SJCRH30 (cell line): ENCODE measurements at places on chromosomes 12 and 14. TPM values are rescaled to one million over a fixed set of nuclear protein-coding genes. Genes with fewer than 3 reads are reported as not detected.

SLC7A8 gene
- total RNA-seq, result 0.04 TPM in 1 of 2 replicates, not detected in the other

PROX2 gene
- total RNA-seq, result not detected in 2 replicates

LRFN5 gene
- total RNA-seq, result 11.1 and 13.0 TPM in 2 replicates

CELA1 gene
- not detected in 2 replicates for total RNA-seq

DEGS2 gene
- 0.03 TPM in 1 of 2 replicates, not detected in the other for total RNA-seq

DYRK4 gene
- total RNA-seq, result 25.1 and 26.1 TPM in 2 replicates

LAG3 gene
- 0.16 TPM in 1 of 2 replicates, not detected in the other for total RNA-seq

GRCh38 chr14:92549859-92550230 is 36.3 kb downstream of the RIN3 start:
- no peak overlapping the region for H3K4me3 ChIP-seq
- DNase-seq, result no peak
- no peaks in the 10 kb centered on the region for H3K27me3 ChIP-seq
- H3K27ac ChIP-seq, result no peak overlapping the region

- H3K4me1 ChIP-seq, result no peaks in the 10 kb centered on the region
- H3K27ac ChIP-seq, result no peak overlapping the region
- no peaks in the 10 kb centered on the region for H3K36me3 ChIP-seq
- DNase-seq, result no peak
- no peak overlapping the region for H3K4me3 ChIP-seq
Observed at GRCh38 chr12:72030277-72030676, 91.6 kb downstream of the TPH2 start.

DNA sequence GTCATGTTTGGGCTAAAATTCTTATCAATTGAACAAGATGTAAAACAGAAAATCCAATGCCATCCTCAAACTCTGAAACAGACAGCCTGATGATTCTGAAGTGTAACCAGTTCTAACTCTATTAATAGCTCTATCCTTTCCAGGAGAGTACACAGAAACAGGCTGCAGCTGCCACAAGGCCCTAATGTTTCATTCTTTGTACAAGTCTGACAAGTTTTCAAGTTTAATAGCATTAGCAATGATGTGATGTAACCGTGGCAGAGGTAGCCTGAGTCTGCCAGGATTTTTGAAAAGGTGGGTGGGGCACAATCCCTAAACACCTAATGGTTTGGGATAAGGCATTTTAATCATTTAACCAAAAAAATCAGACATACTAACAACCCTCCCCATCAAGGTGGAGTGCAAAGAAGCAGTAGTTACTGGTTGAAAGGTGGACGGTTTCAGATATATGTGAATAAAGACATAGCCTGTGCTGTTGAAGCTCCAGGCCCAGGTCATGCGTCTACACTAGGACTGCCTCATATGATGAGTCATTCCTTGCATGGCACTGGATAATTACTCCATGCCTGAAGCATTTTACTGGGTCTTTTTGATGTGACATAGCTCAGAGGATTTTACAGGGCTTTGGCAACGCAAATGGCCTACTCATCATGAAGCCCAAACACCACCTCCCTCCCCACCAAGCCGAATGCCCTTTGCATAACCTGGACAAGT is 145.1 kb upstream of the GRIP1 start:
- no peaks in the 10 kb centered on the region for H3K27me3 ChIP-seq
- H3K36me3 ChIP-seq, result no peaks in the 10 kb centered on the region
- peaks cover 24% of the 10 kb centered on the region for H3K4me1 ChIP-seq
- H3K27ac ChIP-seq, result peak overlapping the region; percentile 79
- no peak overlapping the region for H3K4me3 ChIP-seq

- DNase-seq, result no peak
- H3K27ac ChIP-seq, result no peak overlapping the region
- no peaks in the 10 kb centered on the region for H3K36me3 ChIP-seq
- H3K4me3 ChIP-seq, result no peak overlapping the region
- no peaks in the 10 kb centered on the region for H3K4me1 ChIP-seq
Observed at GRCh38 chr12:53733051-53733806, 6.0 kb upstream of the CALCOCO1 start.

DNA sequence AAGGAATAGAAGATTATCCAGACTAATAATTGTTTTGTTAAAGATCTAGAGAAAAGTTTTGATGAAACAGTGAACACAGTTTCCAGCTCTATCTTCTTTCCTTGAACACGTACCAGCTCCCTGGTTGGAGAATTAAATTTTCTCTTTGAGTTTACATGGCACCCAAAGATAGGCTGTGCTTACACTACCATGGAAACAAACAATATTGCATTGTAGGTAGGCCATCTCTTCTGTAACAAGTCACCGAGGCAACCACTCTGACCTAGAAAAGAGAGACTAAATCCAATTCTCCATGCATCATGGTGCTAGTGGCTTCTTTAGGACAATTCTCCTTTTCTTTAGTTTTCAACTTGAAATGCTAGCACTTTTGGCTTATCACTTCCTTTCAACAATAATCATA is 9.9 kb downstream of the BMAL2 start:
- H3K4me3 ChIP-seq, result no peak overlapping the region
- peaks cover 10% of the 10 kb centered on the region for H3K4me1 ChIP-seq
- no peaks in the 10 kb centered on the region for H3K36me3 ChIP-seq
- H3K27me3 ChIP-seq, result no peaks in the 10 kb centered on the region
- no peak for DNase-seq
- H3K27ac ChIP-seq, result no peak overlapping the region

GRCh38 chr12:19972325-19973288 is 395.7 kb upstream of the PDE3A start:
- no peak for DNase-seq
- no peak overlapping the region for H3K4me3 ChIP-seq
- H3K4me1 ChIP-seq, result no peaks in the 10 kb centered on the region; the same call in 1 of the 2 replicates
- H3K27me3 ChIP-seq, result no peaks in the 10 kb centered on the region

GRCh38 chr14:80678436-80678835 is 263.1 kb downstream of the CEP128 start:
- H3K27ac ChIP-seq, result no peak overlapping the region
- no peaks in the 10 kb centered on the region for H3K36me3 ChIP-seq
- H3K4me1 ChIP-seq, result no peaks in the 10 kb centered on the region
- peak; percentile 11 for DNase-seq
- no peaks in the 10 kb centered on the region for H3K27me3 ChIP-seq
- no peak overlapping the region for H3K4me3 ChIP-seq

GRCh38 chr12:44334347-44334746 is 498.5 kb downstream of the TMEM117 start:
- no peak overlapping the region for H3K4me3 ChIP-seq
- no peak for DNase-seq
- no peaks in the 10 kb centered on the region for H3K4me1 ChIP-seq

DNA sequence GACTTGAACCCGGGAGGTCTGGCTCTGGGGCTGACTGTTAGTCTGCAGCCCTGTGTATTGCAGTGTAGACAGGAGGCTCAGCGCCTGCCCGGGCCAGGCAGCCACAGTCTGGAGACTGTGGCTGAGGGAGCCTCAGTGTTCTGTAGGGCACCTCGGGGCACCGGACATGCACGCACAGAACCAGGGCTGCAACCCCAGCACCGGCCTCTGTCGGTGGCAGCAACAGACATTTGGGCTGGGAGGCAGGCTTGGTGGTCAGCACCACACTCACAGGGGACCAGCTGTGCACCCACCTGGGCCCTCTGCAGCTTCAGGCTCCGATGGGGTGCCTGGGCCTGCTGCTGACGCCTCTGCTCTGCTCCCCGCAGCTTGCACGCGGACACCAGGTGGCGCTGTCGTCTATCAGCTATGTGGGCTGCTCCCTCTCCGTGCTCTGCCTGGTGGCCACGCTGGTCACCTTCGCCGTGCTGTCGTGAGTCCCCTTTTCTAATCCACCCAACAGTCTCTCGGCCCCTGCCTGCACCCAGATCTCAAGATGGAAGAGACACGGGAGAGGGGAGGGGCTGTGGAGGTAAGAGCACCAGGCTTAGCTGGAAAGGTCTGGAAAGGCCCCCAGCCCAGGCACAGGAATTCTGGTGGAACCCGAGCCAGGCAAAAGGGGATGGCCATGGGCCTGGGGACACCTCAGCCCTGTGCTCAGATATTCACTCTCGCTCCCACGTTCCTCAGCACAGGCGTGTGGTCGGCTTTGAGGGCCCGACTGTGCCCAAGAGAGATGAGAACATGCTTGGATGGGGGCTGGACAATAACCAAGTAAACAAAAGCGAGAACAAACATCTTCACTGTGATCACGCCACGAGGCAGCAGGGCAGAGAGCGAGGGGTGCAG is 151.0 kb downstream of the ADGRD1 start:
- H3K36me3 ChIP-seq, result no peaks in the 10 kb centered on the region
- H3K27me3 ChIP-seq, result no peaks in the 10 kb centered on the region
- no peak overlapping the region for H3K4me3 ChIP-seq
- peak; percentile 68 for DNase-seq
- H3K27ac ChIP-seq, result no peak overlapping the region
- no peaks in the 10 kb centered on the region for H3K4me1 ChIP-seq

DNA sequence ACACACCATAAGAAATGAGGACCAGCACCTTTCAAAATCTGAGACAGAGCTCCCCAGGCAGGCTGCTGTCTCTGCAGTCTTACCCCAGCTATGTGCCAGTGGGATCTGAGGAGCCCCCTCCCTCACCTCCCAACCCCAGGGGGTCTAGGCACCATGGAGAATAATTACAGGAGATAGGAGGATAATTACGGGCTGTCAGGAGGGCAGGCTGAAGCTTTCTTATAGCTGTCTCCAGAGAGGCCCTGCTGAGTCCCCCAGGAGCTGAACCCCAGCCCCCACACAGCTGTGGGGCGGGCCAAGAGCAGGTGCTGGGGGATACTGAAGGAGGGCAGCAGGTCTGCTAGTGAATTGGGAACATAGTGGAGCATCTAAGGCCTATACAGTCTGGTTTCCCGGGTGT is 6.8 kb downstream of the CPNE6 start:
- H3K36me3 ChIP-seq, result no peaks in the 10 kb centered on the region
- H3K4me3 ChIP-seq, result no peak overlapping the region
- no peaks in the 10 kb centered on the region for H3K4me1 ChIP-seq

GRCh38 chr12:110339184-110339952 is 58.3 kb downstream of the ATP2A2 start:
- no peak overlapping the region for H3K27ac ChIP-seq
- DNase-seq, result no peak
- peaks cover 93% of the 10 kb centered on the region for H3K36me3 ChIP-seq
- no peaks in the 10 kb centered on the region for H3K27me3 ChIP-seq
- no peaks in the 10 kb centered on the region for H3K4me1 ChIP-seq
